Activated CD4-positive, alpha-beta T cell treated with anti-CD3 and anti-CD28 coated beads, Interleukin-2, Interleukin-6, amounts not matched to agents 100 ng/mL and 50 ng/mL, durations not matched to agents 16 hours and 8 hours (primary cell): ENCODE measurements at places on chromosomes 5 and 9.

- no peak for DNase-seq
These were observed 312.4 kb downstream of the ARHGEF28 start for GRCh38 chr5:73938280-73938937.

GRCh38 chr9:137462396-137462985 lies 3.4 kb upstream of the NSMF start:
- no peak for DNase-seq

DNA sequence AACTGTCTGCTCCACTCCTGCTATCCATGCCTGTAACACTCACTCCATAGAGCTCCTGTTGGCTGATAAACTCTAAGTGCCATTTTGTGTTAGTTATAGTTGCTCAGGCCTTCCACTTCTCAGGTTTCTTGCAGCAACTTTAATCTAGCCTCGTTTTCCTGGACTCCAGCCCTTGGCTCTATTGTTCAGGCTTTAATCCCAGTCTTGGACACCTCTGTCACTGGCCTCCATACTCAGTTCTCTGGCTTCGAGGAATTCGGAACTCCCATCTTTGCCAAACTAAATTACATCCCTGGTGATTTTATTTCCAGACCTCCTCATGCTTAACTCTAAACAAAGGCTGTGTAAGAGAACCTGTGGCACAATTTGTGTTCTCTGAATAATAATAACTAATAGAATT lies 39.8 kb downstream of the EMB start:
- DNase-seq: no peak

GRCh38 chr9:70873506-70873905 lies 247.9 kb downstream of the TRPM3 start:
- DNase-seq: no peak

DNA sequence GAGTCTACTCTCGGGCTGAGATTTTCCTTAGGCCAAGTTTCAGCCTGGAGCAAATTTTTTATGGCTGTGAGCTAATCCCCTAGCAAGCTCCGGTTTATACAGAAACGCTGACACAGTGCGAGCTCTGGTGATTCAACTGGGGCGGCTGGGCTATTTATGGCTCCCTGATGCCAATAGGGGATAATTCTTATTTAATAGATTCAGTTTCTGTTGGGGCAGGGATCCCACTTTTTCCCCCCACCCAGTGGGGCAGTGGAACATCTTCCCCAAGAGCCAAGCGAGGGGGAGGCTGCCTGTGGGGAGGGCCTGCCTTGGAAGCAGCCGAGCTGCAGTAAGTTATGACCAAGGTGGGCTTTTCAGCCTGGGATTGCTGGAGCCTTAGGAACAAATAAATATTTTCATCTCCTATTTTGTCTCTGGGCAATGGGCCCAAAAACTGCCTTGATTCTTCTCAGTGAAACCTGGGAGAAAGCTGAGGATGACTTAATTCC lies 129.1 kb downstream of the MACROH2A1 start:
- no peak for DNase-seq

DNA sequence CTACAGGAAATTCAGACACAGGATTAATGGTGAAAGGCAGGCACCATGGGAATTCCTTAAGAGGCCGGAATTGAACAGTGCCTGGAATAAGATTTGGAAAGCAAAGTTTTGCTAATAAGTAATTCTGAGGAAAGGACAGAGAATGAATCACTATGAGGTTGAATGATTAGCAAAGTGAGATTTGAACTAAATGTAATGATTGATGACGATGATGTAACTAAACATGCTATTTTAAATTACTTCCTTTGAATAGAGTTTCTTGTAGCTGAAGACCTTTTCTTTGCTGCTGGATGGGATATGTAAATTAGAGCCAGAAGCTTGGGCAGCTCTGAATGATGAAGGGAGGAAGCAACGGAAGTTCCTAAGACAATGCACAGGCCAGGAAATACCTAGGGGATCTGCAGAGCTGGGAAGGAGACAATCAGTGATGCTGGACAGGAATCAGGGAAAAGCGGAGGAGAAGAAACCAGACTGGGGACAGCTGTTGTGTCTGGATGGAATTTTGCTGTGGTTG lies 482.0 kb downstream of the PSAT1 start:
- DNase-seq: no peak

DNA sequence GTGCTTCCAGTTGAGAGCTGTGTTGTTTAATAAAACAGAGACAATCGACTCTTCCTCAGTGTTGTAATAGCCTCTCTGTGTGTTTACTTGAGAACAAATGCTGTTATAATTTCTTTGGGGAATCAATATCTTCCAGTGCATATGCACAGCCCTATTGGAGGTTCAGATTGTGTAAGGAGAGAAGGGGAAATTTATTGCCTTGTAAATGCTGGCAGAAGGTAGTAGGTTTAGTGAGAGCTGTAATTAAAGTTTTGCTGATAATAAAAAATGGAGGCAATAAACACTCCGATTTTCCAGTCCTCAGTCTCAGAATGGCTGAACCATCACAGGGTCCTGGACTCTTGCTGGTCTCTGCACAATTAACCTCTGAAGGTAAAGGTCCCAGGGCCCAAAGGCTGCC lies 128.3 kb downstream of the C5orf15 start:
- DNase-seq: no peak

- DNase-seq: no peak
These were observed 14.6 kb upstream of the CCNJL start for GRCh38 chr5:160326981-160327380.

- DNase-seq: no peak
These were observed 317.6 kb upstream of the PIK3R1 start for GRCh38 chr5:67897980-67898379.

DNA sequence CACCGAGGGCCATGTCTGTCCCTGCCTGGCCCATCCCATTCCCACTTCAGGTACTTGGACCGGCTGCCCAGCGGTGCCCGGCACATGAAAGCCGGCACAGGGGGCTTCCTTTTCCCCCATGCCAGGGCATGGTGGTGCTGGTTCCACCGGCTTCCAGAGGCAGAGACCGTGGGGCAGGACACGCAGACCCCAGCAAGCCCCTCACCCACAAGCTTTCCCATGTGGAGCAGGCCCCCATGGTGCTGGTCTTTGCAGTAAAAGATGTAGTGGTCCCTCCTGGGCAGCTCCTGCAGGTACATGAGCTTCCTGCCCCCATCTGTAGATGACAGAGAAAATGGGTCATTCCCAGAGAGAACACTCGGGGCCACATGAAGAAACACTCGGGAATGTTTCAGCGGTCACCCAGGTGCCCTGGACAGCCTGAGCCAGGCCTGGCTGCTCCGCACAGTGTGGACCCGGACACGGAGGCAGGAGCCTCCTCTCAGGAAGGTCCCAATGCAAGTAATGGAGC lies 2.0 kb downstream of the OBP2B start:
- no peak for DNase-seq
